ENCODE measurements at places on chromosomes 1 and 21.

DNA sequence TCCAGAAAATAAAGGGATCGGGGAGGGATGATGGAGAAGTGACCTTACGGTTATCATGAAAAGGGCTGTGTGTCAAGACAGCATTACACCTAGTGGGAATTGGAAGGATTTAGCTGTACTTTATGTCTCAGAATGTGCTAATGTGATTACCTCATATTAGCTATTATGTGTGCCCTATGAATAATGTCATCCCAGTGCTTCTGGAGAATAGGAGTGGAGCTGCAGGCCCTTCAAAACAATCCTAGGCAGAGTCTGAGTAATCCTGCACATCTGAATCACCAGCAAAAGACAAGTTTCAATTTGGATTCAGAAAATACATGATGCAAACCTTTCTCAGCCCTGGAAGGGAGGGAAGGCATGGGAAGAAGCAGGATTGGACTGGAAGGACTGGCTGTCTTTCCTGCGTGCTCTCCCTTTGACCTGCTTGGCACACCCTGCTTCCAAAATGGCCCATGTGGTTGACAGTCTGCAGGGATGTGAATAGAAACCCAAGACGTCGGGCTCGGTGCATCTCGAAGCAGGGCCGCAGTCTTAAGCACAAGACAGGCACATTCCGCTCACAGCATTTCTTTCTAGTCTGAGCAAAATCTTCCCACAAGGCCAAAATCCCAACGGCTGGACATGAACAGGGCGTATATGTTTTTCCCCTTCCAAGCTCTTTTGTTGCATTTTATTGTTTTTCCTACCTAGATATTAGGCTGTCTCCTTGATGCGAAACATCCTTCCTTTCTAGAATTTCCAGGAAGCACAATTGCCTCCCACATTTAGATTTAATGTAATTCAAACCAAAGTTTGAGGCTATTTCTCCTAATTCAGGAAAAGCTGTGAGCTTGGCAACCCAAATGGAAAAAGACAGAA, 54.3 kb upstream of the TARBP1 start:
- DNase-seq: no peak

DNA sequence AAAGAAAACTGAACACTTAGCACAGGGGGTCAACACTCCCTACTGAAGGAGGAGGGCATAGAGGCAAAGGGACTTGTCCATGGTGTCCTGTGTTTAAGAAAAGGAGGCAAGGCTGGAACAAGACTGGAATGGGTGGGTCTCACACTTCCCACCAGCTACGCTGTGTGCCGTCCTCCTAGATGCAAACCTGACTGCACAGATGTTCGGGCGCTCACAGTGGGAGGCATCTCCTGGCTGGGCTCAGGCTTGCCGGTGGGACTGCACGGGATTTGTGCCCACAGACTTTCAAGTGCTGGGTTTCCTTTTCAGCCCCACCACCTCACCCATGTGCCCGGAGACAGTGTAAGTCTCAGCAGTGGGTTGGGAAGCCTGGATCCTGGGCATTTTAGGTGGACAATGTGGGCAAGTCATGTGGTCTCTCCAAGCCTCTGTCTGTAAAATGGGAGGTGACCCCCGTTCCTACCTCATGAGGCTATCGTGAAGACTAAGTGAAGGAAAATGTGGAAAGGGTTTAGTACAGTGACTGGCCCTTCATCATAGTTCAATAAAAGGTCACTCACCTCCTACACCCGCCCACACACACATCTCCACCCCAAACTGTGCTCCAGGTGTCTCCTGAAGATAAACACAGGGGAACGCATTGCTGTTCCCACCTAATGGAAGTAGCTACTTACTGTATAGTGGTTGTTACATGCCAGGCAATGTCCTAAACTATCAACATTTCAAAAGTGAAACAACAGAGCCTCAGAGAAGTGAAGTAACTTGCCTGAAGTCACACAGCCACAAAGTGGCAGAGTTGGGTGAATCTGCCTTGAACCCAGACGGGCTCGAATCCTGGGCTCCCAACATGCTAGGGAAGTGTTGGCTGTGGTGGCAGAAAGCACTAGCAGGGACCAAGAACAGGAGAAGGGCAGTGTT, 36.0 kb downstream of the ATP1A1 start:
- DNase-seq: no peak

GRCh38 chr21:41228492-41228891, 60.5 kb downstream of the BACE2 start:
- no peak for DNase-seq

DNA sequence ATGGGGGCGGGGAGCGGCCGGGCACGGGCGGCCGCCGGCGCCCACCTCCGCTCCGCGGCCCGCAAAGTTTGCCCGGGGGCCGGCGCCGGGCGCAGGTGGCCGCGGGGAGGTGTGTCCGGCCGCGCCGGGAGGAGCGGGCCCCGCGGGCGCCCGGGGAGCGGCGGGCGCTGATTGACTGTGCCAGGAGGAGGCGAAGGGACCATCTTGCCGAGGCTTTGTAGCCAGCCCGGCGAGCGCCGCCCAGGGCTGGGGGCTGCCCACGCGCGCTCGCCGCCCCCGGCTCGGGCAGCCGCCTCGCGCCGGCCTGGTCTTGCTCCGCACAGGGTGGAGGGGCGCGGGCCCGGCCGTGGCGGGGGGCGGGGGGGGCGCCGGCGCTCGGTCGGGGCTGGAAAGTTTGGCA, 432 bp downstream of the EPHB2 start:
- no peak for DNase-seq

GRCh38 chr1:32948390-32948722, 16.3 kb downstream of the RNF19B start:
- no peak for DNase-seq

GRCh38 chr1:54819195-54819536, 18.0 kb upstream of the TTC22 start:
- DNase-seq: no peak

DNA sequence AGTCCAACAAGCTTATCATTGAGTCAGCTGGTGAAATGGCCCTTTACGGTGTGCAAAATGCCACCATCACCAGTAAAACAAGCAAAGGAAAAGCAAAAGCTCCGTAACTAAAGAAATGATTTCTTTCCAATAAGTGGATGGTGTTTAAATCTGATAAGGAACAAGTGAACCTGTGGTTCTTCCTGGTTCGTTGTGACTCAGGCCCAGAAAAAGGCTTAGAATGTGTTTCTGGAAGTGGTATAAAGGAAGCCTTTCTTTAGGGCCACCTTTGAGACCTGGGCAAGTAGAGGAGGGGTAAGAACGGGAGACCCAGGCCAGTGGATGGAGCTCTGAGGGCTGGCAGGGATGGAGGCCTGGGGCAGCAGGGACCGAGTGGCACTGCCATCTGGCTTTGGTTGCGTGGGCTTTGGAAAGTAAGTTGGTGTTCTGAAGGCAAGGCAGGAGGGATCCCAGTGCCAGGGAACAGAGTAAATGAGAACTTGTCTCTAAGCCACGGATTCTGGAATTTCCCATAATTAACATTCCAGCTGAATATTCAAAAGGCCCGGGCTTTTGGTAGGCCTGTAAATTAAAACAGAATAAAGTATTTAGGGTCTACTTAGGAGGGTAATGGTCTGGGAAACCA, 87.9 kb upstream of the LMO4 start:
- no peak for DNase-seq

- no peak for DNase-seq
These were observed 566.2 kb upstream of the RGS18 start for GRCh38 chr1:191592039-191592438.

- DNase-seq: no peak
These were observed 358.5 kb downstream of the GPATCH2 start for GRCh38 chr1:217272385-217272784.

- no peak for DNase-seq
These were observed 20.5 kb downstream of the HTR1D start for GRCh38 chr1:23196627-23197328.

All from T-helper 2 cell treated with Interferon-gamma antibody and Interleukin-4, amounts not matched to agents 5 μg/mL and 100 μg/mL, for 36 hours (primary cell).